ENCODE measurements at places on chromosomes 7 and 10.

GRCh38 chr7:21191321-21192073, 236.4 kb upstream of the SP4 start:
- no peak for DNase-seq

- DNase-seq: no peak
These were observed 32.0 kb downstream of the CCDC186 start for GRCh38 chr10:114142018-114142417.

- DNase-seq: no peak
These were observed 15.2 kb downstream of the MYO1G start for GRCh38 chr7:44963364-44964290.

- no peak for DNase-seq
These were observed 15.2 kb downstream of the SOSTDC1 start for GRCh38 chr7:16450366-16450765.

DNA sequence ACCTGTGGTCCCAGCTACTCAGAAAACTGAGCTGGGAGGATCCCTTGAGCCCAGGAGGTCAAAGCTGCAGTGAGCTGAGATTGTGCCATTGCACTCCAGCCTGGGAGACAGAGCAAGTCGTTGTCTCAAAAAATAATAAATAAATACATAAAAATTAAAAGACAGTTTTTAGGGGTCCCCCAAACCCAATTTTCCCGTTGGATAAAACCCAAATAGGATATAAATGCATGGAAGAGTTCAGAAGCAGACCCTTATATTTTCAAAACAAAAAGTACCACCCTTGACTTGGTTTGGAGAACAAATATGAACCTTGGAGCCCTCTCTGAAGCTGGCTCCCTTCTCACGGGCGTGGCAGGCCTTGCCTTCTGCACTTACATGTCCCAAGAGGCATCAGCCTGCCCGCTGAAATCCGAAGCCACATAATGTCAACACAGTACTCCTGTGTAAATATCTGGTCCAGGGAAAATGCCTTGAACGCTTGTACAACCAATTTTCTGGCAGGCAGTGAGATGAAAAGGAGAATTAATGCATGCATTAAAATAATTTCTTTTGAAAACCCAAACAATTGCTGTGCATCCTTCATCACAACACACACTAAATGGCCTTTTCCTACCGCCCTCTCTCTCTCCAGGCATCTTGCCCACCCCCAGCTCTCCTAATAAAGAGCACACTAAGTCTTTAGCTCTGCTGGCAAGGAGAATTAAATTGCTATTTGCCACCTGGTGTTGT, 46.4 kb upstream of the PARD3 start:
- DNase-seq: no peak

DNA sequence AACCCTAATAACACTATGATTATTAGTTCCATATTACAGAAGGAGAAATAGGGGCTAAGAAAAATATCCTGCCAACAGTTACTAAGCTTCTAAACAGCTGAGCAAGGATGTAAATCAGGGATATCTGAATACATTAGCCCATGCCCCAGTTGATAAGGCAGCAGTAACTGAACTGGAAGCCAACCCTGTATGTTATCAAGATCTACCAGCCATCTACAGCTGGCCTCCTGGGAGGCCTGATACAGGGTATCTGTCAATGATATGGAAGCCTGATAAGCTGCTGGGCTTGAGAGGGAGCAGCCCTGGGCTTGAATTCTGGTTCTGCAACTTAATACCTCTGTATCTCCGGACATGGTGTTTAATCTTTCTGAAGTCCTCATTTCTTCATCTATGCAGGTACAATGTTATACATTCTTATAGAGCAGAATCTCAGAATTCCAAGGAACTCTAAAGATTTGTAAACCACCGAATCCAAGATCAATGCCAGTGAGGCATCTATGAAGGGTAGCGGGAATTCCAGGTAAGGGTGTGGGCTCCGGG, 37.9 kb upstream of the AFAP1L2 start:
- no peak for DNase-seq

GRCh38 chr10:47457528-47457820, 26.4 kb downstream of the ANXA8 start:
- DNase-seq: no peak

- DNase-seq: no peak
These were observed 102.7 kb downstream of the CABCOCO1 start for GRCh38 chr10:61765176-61766087.
